Left forelimb (tissue), 1 donor: ENCODE measurements at places on chromosomes 12 and 14.

DNA sequence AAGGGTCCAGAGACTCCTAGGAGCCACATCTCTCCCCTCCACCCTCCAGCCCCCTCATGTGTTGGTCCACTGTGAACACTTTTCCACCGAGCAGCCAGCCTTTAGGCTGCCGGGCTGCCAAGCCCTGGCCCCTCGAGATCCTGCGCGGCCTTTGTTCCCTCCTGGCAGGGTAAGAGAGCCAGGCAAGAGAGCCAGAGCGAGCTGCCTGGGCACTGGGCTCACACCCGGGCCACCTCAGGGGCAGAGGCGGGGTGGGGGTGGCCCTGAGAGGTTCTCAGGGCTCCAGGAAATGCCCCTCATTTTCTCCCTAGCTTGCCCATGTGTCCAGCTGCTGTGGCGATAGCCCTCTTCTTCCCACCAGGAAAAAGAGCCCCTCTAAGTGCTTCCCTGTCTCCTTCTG is 44.8 kb downstream of the LTBP2 start:
- DNase-seq: no peak

DNA sequence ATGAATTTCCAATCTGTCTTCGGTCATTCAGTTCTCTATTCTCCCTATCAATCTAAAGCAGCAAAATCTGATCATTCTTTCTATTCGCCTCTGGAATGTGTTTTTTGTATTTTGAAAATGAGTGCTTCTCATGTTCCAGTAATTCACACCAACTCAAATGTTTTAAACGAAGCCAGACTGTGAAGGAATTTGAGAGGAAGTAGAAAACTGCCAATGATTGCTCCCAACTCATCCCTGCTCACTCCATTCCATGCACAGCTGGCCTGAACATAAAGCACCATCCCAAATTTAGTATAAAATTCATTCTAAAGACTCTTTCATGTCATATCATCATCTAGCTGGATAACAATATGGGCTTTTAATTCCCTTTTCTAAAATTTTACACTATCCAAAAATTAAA is 123.8 kb downstream of the DUSP6 start:
- no peak for DNase-seq

DNA sequence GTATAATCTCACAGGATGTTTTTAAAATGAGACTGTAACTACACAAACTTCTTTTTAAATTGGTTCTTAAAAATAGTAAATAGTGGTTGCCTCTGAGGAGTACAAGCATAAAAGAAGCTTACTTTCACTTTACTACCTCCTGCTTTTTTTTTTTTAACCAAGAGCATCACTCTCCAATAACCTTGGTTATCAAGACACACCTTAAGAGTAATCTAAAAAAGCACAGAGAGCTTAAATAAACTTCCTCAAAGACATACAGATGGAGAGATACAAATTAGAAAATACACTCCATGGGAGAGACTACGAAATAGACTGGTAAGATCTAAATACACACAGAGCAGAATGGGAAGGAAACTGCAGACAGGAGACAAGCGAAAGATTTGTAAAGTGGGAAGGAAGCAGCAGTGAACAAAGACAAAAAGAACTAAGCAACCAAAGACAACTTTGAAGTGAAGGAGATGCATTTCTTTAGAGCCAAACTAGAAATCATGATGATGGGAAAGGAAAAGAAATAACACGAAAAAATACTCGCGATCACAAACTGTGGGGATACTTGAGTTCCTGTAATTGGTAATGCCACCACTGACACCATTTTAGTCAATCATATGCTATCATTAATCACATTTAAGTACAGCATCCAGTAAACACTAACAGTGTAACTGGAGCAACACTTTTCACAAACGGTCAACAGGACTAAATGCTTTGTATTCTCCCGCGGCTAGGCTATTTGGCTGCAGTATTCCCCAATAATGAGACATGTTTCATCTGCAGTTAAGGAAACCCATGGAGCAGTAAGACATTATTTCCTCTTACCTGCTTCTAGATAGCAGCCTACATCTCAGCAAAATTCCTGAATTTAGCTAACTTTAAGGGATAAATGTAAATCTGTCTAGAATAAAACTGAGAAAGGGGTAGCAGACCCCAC is 8.2 kb downstream of the SINHCAF start:
- DNase-seq: no peak

DNA sequence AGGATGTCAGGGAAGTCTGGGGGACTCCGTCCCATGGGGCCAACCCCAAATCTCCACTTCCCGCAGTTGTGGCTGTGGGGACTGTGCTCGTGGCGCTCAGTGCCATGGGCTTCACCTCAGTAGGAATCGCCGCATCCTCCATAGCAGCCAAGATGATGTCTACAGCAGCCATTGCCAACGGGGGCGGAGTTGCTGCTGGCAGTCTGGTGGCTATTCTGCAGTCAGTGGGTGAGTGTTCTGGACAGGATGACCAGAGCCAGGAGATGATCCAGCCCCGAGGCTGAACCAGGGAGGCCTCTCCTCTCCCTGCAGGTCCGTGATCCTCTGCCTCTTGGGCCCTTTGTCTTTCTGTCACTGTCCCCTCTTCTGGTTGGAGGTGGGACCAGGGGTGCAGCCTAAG is 8.8 kb upstream of the IFI27 start:
- peak; percentile 59 for DNase-seq

DNA sequence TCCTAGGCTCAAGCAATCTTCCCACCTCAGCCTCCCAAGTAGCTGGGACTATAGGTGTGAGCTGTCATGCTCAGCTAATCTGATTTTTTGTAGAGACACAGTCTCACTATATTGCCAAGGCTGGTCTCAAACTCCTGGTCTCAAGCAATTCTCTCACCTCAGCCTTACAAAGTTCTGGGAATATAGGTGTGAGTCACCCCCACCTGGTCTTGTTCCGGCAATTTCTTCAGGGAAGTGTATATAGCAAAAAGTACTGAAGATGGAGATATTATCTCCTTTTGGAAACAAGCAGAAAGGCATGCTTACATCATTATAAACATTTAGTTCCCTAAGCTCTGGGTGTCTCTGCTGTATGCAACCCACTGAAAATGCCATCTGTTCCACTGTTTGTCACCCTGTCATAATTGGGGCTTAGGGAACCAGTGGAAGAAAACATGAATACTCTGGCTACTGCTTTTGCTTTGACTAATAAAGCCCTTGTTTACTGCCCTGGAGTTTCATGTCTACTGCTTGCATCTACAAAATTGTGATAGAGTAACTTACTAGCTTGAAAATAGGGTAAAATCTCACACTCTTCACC is 940.2 kb downstream of the GALC start:
- DNase-seq: no peak

- no peak for DNase-seq
These were observed 120.4 kb upstream of the KRR1 start for GRCh38 chr12:75631831-75632230.

GRCh38 chr12:101772012-101772775 is 32.9 kb upstream of the SYCP3 start:
- DNase-seq: no peak

- no peak for DNase-seq
These were observed at the start of gene CLEC4A for GRCh38 chr12:8123124-8123912. Gene CLEC4A, plus strand, starts transcription at chr12:8123617. Its CDS starts 262 bp downstream, at chr12:8123879.

- DNase-seq: no peak
These were observed 435 bp downstream of the FOXM1 start for GRCh38 chr12:2876431-2877046.

DNA sequence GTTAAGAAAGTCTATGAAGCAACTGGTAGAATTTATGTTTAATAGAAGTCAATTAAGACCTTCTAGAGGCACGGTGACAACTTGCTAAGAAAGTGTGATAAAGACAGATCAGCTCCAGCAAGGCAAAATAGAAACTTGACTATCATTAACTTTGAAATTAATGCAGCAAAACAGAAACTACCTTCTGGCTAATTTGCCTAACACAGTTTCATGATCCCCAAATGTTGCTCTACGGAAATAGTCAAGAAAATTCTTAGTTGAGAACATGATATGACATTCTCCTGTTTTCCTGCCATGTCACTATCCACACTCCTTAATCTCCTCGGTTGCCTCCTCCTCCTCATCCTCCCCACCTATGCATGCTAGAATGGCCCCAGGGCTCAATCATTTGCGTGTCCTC is 4.2 kb downstream of the DENND5B start:
- DNase-seq: no peak

DNA sequence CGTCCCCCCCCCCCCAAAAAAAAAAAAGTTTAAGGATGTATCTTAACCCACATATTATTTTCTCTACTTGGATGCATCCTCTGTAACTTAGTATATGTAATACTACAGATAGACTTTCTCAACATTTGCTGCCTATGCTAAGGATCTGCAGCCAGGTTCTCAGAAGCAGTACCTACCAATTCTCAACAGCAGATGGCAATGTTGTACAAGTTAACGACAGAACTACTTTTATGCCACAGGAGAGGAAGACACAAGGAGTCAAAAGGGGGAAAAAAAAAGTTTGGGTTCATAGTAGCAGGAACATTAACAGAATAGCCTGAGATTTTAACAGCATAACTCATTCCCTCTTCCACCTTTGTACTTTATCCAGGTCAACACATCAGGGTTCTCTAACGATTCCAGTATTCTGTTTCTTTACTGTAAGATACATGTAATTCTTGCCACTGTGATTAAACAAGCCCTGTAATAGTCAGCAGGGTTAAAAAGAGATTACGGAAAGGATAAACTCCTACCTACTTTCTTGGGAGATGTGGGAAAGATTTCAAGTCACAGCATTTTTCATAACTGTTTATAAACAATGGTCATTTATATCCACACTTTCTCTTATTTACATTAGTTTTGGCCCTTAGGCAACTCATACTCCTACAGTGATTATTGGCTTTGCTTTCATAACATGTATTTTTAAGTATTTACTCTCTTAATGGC is 5.7 kb upstream of the NEK9 start:
- no peak for DNase-seq

DNA sequence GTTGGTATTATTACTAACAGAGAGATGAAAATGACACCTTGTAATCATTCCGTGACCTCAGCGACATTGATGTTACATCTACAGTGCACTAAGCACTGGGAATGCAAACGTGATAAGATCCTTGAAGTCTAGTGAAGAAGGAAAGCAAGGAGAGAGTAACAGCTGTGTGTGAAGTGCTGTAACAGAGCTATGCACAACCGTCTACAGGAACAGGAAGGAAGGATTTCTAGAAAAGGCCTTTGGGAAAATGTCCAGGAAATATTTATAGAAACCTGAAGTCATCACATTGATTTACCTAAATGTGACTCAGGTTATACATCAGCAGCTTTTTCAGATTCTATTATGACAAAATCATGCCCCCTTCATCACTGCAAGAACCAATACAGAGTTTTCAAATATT is 304.2 kb upstream of the AMIGO2 start:
- no peak for DNase-seq

DNA sequence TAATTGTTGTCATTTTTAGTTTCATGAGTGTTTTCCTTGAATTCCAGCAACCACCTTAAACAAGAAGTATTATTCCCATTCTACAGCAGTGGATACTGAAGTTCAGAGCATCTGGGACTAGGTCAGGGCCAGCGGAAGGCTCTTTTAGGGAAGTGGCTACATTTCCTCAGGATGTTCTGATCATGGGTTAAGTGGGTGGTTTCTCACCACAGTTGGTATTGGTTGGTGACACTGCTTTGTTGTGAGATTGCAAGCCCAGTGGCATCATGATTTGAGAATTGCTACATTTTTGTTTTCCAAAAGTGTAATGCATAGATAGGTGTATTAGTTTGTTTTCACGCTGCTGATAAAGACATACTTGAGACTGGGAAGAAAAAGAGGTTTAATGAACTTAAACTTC is 47.1 kb downstream of the SYNE2 start:
- DNase-seq: no peak

DNA sequence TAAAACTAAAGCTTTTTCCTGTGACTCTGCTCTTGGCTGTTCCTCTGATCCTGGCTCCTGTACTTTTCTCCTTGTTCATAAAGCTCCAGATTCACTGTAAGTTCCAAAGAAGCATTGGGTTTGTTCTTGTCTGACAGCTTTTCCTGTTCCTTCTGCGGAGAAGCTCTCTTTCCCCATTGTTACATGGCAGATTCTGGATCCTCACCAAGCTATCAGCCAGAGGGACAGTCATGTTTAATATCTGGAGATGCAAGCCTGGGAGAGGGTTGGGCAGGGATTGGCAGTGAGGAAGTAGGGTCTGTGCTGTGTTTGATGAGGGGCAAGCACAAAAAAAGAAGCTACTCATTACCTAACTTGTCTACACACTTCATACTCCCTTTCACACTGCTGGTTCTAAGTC is 107.9 kb downstream of the AKAP6 start:
- no peak for DNase-seq

DNA sequence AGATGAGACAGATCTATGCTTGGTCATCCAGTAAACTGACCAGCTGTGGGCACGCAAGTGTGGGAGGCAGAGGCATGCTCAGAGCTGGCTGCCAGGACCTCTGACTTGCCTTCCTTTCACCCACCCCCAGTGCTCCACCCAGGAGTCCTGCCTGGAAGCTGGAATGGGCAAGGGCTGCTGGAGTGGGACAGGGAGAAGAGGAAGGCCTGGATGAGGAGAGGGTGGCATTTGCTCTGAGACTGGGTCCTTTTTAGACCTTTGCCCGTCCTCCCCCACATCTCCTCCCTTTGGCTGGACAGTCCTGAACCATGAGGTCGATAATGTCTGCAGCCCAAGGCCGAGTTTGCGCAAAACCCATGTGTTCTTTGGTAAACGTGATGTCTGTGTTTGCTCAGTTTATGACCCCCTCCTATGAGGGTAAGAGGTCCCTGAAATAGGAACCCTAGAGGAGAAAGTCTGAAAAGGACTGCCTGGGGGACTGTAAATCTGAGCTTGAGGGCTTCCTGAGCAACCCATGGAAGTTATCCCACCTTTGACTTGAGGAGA is 3.8 kb upstream of the INHBE start:
- DNase-seq: no peak

DNA sequence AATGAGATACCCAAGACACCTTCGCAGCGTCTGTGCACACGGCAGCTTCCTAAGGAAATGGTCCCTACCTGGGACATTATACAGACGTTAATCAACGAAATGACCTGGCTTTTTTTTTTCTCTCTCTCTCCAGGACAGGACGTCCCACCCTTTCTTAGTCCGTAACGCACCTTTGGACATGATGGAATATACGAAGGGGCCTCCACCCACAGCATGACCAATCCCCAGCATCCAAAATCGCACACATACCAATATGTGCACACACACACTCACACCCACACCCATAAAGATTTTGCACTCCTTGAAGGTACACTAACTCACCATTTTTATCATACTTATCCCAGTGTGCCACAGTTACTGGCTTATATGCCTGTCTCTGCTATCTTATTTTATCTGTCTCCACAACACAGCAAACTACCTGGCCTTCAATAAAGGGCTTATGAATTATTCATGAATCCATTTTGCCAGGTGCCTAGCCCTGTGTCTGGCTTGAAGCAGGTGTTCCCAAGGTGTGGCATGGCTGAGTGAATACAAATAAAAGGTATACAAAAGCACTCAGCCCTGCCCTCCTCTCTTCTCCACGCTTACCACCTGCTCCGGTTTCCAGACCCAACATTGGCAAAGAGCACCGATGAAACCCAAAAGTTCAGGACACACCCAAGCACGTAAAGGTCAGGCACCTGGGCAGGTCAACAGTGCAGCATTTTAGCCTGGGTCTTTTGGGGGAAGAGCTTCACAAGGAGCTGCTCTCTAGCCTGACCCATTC is 2.2 kb downstream of the SCNN1A start:
- no peak for DNase-seq

- no peak for DNase-seq
These were observed 25.1 kb downstream of the ACVR1B start for GRCh38 chr12:51976376-51977160.
